Left renal pelvis (tissue), 4 donors: ENCODE measurements at places on chromosomes 3 and 15. TPM values are rescaled to one million over a fixed set of nuclear protein-coding genes. Genes with fewer than 3 reads are reported as not detected.

GRCh38 chr3:52237657-52238172 lies 1.2 kb downstream of the TWF2 start:
- DNase-seq: no peak

GRCh38 chr3:32990116-32990515 lies 38.7 kb downstream of the CCR4 start:
- no peak for DNase-seq

GRCh38 chr3:188571531-188572095 lies 417.7 kb downstream of the LPP start:
- DNase-seq: no peak

The ZPLD1 gene
- polyA plus RNA-seq: 0.44 TPM

DNA sequence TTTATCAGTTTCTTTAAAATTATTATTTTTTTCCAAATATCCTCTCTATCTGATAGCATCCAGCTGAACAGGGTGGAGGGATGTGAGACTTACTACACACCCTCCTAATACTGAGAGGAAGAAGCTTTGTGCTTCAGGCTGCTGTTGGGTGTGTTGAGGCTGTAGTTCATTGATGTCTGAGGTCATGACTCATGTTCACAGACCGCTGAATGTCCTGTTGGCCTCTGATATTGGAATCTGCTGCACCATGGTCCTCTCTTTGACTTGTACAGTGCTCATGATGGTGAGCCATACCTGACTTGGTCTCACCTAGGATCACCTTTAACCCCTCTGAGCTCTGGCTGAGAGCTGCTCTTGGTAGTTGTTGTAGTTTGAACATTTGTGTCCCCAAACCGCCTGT lies 302.9 kb downstream of the SATB1 start:
- DNase-seq: no peak
